ENCODE measurements at places on chromosomes 4 and X. TPM values are rescaled to one million over a fixed set of nuclear protein-coding genes. Genes with fewer than 3 reads are reported as not detected.

Gene GAGE2A
- not detected for total RNA-seq

GRCh38 chr4:116217781-116218180, 867.6 kb downstream of the TRAM1L1 start:
- no peak overlapping the region for H3K27ac ChIP-seq
- H3K27me3 ChIP-seq: no peaks in the 10 kb centered on the region
- H3K36me3 ChIP-seq: no peaks in the 10 kb centered on the region
- no peak overlapping the region for H3K4me3 ChIP-seq
- no peak for DNase-seq

Gene PAK3
- not detected for total RNA-seq

GRCh38 chrX:105706041-105706440, 116.3 kb upstream of the NRK start:
- DNase-seq: no peak
- H3K4me3 ChIP-seq: no peak overlapping the region
- H3K27ac ChIP-seq: no peak overlapping the region
- H3K36me3 ChIP-seq: no peaks in the 10 kb centered on the region

GRCh38 chr4:137471895-137472294, 60.4 kb downstream of the PCDH18 start:
- H3K4me1 ChIP-seq: no peaks in the 10 kb centered on the region
- H3K36me3 ChIP-seq: no peaks in the 10 kb centered on the region
- no peak overlapping the region for H3K4me3 ChIP-seq
- DNase-seq: no peak
- H3K27me3 ChIP-seq: no peaks in the 10 kb centered on the region

DNA sequence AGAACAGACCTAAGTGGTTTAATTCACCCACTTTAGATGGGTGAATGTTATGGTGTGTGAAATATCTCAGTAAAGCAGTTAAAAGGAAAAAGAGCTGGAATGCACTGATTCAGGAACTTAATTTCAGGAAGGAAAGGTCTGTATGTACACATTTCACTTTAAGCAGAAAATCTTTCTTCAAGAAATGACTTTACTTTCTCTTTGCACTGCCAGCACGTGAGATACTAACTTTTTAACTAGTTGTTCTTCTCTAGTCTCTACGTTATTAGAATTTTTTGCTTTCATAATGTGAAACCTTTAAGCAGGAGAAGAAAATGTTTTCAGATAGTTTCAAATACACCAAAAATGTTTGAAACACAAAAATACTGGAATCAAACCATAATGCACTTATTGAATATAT, 18.8 kb downstream of the C4orf46 start:
- DNase-seq: no peak
- H3K27ac ChIP-seq: no peak overlapping the region
- no peaks in the 10 kb centered on the region for H3K36me3 ChIP-seq
- no peak overlapping the region for H3K4me3 ChIP-seq

DNA sequence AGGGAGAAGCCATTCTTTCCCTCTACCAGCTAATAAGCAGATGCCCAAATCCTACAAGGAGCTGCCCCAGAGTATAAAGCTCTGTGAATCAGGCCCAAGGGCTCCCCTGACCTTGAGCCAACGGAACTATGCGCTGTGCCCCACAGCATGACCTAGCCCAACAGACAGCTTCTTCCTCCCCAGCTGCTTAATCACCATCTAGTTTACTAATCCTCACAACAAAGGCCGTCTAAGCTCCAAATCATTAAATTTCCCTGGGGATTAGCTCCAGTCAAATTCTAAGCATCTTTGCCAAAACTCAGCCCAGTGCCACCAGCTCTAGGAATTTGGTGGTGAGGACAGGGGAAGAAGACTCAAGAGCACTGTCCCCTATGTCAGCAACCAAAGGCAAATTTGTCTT, 113.1 kb downstream of the SHROOM4 start:
- H3K4me1 ChIP-seq: no peaks in the 10 kb centered on the region
- DNase-seq: no peak
- H3K27me3 ChIP-seq: no peaks in the 10 kb centered on the region
- H3K27ac ChIP-seq: no peak overlapping the region
- H3K4me3 ChIP-seq: no peak overlapping the region

DNA sequence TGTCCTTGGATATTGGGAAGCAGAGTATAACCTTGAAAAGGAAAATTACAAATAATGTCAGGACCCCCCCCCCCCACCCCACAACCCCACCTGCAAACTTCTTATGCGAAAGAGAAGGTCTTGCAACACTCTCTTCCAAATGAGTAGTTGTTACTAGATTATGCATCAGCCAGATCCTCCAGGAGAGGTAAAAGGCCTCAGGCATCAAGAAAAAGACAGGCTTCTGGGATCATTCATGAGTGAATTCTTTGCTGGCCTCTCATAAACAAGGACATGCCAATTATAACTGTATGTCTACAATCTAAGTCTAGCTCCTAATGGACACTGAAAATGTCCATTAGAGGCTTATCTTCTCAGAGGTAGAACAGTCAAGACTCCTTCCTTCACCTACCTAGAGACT, 1443.3 kb downstream of the RAPGEF2 start:
- H3K27ac ChIP-seq: no peak overlapping the region
- no peak overlapping the region for H3K4me3 ChIP-seq
- no peaks in the 10 kb centered on the region for H3K27me3 ChIP-seq
- no peaks in the 10 kb centered on the region for H3K36me3 ChIP-seq
- DNase-seq: no peak

GRCh38 chrX:84907324-84907968, 96.2 kb upstream of the APOOL start:
- no peaks in the 10 kb centered on the region for H3K36me3 ChIP-seq
- no peak overlapping the region for H3K27ac ChIP-seq
- no peaks in the 10 kb centered on the region for H3K4me1 ChIP-seq
- H3K27me3 ChIP-seq: no peaks in the 10 kb centered on the region

DNA sequence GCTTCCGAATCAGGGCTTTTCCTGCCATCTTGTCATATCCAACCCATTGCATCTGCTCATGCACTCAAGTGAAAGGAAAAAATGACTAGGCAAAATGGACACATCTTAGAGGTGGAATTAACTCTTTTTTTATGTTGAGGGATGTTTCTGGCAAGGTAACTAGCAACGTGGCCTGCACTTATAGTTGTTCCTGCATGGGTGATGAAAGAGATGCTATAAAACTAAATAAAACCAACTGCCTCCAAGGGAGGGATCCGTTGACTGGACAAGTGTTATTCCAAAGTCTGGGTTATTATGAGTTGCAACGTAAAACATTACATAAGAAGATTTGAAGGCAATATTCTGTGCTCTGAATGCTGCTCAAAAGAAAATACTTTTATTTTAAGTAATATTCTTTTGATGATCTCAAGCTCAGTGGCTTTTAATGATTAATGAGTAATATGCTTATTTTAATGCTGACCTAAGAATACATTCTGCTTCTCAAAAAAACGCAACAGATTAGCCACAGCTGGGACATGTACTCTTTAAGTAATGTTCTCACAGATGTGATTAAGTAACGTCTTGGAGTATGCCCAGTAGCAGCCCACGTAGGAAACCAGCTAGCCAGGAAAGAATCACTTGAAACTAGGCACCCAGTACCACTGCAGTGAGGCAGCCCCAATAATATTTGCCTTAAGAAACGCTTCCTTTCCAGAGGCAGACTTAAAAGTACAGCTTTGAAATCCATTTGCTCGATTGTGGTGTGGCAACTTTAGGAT, 27.4 kb downstream of the KLF3 start:
- H3K27me3 ChIP-seq: no peaks in the 10 kb centered on the region
- no peak overlapping the region for H3K4me3 ChIP-seq
- no peaks in the 10 kb centered on the region for H3K36me3 ChIP-seq
- no peak for DNase-seq
- H3K27ac ChIP-seq: no peak overlapping the region

Gene TMPRSS11A
- total RNA-seq: not detected

DNA sequence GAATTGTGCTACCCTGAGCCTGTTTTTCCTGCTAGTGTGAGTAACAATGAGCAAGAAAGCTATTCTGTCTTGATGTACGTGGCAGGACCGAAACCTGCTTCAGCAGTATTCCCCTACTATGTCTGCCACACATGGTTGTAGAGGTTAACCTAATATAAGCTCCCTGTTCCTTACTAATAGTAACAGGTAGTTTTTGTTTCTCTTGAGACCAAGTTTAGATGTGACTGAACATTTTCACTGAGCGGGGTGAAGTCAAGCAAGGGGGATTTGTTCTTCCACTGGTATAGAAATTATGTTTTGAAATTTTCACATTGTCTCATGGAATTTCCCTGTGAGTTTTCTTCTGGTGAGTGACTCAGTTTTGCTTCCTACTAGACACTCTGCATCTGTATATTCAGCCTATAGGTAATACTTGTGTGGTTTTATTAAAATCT, 37.3 kb downstream of the RRAGB start:
- H3K27me3 ChIP-seq: no peaks in the 10 kb centered on the region
- no peak overlapping the region for H3K27ac ChIP-seq
- H3K4me1 ChIP-seq: no peaks in the 10 kb centered on the region
- H3K4me3 ChIP-seq: no peak overlapping the region

- H3K4me1 ChIP-seq: peaks cover 33% of the 10 kb centered on the region
- no peaks in the 10 kb centered on the region for H3K27me3 ChIP-seq
- H3K4me3 ChIP-seq: peak overlapping the region; percentile 85
- no peak for DNase-seq
Measured at GRCh38 chr4:121800638-121800960, 524 bp upstream of the EXOSC9 start.

- no peaks in the 10 kb centered on the region for H3K4me1 ChIP-seq
- DNase-seq: no peak
- H3K27ac ChIP-seq: no peak overlapping the region
- H3K36me3 ChIP-seq: no peaks in the 10 kb centered on the region
- H3K27me3 ChIP-seq: no peaks in the 10 kb centered on the region
Measured at GRCh38 chr4:68780232-68780631, 35.6 kb upstream of the UGT2B10 start.

- no peak for DNase-seq
- no peaks in the 10 kb centered on the region for H3K36me3 ChIP-seq
- H3K4me1 ChIP-seq: no peaks in the 10 kb centered on the region
- H3K27me3 ChIP-seq: no peaks in the 10 kb centered on the region
Measured at GRCh38 chr4:84146300-84146959, 352.7 kb downstream of the NKX6-1 start.
